ENCODE measurements at places on chromosomes 1 and 21.

- DNase-seq: no peak
Measured at GRCh38 chr1:61388566-61388965, 306.2 kb downstream of the NFIA start.

- no peak for DNase-seq
Measured at GRCh38 chr1:107793896-107794453, 171.0 kb downstream of the VAV3 start.

- no peak for DNase-seq
Measured at GRCh38 chr1:109944541-109944940, 33.9 kb downstream of the CSF1 start.

- DNase-seq: no peak
Measured at GRCh38 chr1:26297057-26297790, 9.2 kb downstream of the UBXN11 start.

DNA sequence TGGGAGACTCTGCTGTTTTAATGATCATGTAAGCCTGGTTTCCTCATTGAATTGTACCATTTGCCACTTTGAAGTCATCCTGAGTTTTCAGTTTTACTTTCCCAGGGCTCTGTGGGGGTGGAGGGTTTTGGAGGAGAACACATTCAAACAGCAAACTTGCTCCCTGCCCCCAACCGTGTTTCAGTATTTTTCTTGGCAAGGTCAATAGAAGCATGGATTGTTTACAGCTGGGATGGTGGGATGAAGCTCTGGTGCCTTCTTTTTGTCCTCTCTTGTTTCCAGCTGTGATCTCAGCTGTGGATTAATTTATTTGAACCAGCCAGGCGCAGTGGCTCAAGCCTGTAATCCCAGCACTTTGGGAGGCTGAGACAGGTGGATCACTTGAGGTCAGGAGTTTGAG, 54.3 kb upstream of the SERBP1 start:
- DNase-seq: no peak

- no peak for DNase-seq
Measured at GRCh38 chr1:16091296-16091695, 17.8 kb upstream of the FAM131C start.

- DNase-seq: no peak
Measured at GRCh38 chr21:38671773-38672172, 134.0 kb upstream of the ETS2 start.

GRCh38 chr21:25421321-25422028, 185.8 kb downstream of the MRPL39 start:
- DNase-seq: peak; percentile 80

- DNase-seq: peak; percentile 53
Measured at GRCh38 chr1:182054698-182055326, 6.7 kb downstream of the ZNF648 start.

- DNase-seq: no peak
Measured at GRCh38 chr21:39638281-39638680, 25.5 kb downstream of the B3GALT5 start.

Measured in CD4-positive, alpha-beta T cell treated with Interleukin-15 for 4 hours (primary cell).